Endothelial cell of umbilical vein (primary cell): ENCODE measurements at places on chromosomes 16 and 17. TPM values are rescaled to one million over a fixed set of nuclear protein-coding genes. Genes with fewer than 3 reads are reported as not detected.

Gene GPR142
- not detected in 2 replicates for polyA plus RNA-seq

Gene LPO
- not detected in 2 replicates for polyA plus RNA-seq

Gene SSTR5
- polyA plus RNA-seq: 0.52 and 0.65 TPM in 2 replicates

Gene NR1D1
- polyA plus RNA-seq: 2.3 and 2.5 TPM in 2 replicates

Gene MYL11
- polyA plus RNA-seq: not detected in 2 replicates

Gene CA5A
- polyA plus RNA-seq: not detected in 2 replicates

- peak; percentile 80 for DNase-seq
Observed at GRCh38 chr16:67184995-67185650, 1.4 kb upstream of the MATCAP1 start.

DNA sequence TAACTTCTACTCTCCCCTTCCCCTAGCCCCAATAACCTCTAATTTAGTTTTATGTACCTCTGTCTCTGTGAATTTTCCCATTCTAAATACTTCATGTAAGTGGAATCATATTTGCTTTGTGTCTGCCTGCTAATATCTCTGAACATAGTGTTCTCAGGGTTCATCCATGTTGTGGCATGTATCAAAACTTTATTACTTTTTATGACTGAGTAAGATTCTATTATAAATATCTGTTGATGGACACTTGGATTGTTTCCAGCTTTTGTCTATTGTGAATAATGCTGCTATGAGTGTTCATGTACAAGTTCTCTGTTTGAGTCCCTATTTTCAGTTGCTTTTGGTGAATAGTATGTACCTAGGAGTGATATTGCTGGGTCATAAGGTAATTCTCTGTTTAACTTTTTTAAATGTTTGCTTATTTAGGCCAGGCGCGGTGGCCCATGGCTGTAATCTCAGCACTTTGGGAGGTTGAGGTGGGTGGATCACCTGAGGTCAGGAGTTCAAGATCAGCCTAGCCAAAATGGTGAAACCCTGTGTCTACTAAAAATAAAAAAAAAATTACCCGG lies 92.8 kb downstream of the CHD9 start:
- DNase-seq: peak; percentile 59

DNA sequence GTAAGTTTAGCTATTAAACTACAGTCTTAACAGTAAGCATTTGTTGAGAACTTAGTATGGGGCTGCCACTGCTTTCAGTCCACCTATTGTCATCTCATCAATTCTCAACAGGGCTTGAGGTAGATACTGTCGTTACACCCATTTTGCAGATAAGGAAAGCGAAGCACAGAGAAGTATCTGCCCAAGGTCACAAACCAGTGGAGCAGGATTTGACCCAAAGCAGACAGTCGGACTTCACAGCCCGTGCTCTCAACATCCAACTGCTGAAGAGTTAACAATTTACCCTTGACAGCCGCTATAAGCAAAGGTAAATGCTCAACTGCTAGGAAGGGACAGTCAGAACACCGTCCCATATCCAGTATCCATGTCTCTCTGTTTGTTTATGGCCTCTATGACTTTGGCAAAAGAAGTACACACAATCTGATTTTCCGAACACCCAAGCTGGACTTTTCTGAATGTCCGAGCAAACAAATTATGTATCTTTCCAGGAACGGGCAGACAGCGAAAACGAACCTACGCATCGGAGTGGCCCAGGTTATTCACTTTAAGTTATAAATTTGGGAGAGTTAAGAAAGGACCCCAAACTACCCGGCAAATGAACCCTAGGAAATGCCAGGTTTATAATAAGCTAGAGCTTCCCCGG lies 1.2 kb downstream of the SIAH1 start:
- DNase-seq: peak; percentile 63

GRCh38 chr17:57898487-57899311 lies 48.9 kb upstream of the MRPS23 start:
- no peak for DNase-seq

GRCh38 chr17:40857535-40857934 lies 9.5 kb downstream of the KRT12 start:
- no peak for DNase-seq

- DNase-seq: no peak
Observed at GRCh38 chr17:46878055-46878454, 26.7 kb downstream of the WNT9B start.
